ENCODE measurements at places on chromosomes 7 and 10.

DNA sequence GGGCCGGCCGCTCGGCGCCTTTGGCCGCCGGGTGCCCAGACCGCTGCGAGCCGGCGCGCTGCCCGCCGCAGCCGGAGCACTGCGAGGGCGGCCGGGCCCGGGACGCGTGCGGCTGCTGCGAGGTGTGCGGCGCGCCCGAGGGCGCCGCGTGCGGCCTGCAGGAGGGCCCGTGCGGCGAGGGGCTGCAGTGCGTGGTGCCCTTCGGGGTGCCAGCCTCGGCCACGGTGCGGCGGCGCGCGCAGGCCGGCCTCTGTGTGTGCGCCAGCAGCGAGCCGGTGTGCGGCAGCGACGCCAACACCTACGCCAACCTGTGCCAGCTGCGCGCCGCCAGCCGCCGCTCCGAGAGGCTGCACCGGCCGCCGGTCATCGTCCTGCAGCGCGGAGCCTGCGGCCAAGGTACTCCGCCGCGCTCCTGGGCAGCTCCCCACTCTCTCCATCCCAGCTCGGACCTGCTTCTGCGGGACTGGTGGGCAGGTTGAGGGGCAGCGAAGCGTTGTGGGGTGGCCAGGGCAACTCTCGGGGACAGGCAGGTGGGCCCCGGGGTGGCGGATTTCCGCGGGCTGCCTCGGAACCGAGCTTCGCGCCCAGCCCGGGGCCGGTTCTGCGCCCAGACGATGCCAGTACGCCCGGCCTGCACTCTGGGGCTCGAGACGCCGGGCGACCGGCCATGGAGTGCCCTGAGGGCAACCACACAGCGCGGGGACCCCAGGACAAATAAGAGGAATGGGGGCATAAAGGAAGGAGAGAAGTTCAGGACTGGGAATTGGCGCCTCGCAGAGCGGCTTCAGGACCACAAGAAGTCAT is 578 bp downstream of the HTRA1 start:
- DNase-seq = no peak

DNA sequence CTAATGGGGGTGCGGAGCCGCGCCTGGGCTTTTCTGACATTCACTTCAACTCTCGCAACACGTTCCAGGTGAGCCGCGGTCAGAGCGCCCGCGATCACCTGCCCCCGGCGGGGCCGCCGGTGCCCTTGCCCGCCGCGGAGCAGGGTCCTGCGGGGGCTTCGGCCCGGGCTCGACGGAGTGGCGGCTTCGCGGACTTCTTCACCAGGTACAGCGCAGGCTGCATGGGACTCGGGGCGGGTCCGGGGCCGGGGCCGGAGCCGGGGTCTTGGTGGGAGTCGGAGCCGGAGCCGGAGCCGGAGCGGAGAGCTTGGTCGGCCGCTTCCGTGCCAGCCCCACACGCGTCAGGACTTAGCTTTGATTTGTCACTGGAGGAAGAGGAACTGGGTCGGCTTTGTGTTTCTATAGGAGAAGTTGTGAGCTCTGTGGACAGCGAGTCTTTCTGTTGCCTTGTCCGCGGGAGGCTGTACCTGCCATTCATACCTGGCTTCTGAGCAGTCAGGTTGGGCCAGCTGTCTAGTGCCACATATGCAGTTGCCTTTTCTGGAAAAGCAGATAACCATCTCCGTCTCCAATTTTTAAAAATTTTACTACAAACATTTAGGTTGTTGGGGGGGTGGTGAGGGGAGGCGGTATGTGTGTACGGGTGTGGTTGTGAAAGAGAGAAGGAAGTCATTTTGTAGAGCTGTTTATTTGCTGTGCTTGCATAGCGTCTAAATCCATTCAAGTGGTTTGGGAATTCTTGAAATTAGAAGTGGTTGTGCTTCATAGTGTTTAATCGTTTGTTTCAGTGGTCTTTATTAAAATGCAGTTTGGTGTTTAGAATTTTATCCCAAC is 1.3 kb downstream of the TBC1D12 start:
- DNase-seq = peak; percentile 76

DNA sequence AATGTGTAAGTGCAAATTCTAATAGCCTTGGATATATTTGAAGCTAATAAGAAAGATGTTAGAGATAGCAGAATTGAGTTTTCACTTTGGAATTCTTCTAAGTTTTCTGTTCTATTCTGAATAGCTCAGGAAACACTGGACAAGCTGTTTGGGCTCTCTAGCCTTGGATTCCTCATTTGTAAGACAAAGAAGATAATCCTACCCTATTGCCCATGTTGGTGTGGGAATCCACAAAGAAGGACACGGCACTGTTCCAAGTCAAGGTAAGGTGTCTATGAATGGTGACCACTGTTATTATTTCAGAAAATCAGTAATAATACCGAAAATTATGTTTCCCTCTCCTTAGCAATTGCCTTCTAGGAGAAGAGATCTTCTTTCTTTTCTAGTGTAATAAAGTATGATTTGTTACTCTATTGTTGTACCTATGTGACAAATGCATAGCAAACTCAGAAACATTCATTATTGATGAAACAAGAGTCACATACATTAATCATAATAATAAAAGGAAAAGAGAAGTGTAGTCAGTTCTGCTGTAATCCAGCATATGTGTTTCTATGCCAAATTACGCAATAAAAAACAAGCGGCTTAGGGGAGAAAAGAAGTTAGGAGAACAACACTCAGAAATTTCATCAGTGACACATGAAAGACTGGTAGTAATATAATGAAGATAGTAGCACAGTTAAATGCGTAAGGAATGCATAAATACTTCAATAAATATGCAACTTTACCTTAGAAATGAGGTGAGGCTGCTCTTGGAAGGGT is 1012.3 kb upstream of the PHF14 start:
- DNase-seq = no peak

DNA sequence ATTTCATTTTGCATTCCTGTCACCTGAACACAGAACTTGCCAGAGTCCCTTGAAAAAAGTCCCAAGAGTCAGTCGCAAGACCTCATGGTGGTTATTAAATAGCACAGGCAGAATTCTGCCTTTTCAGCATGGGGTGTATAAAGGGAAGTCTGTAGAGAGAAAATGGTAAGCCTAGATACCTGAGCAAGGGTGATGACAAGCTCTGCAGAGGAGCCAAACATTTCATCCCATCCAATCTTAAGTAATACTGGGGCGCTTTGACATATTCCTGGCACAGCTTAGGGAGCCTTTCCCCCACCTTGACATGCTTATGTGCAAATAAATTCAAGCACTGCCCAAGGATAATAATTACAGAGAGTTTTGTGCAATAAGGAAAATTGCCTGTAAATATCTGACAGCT is 213.0 kb downstream of the INHBA start:
- no peak for DNase-seq

GRCh38 chr10:114504769-114505579 is 100.7 kb upstream of the AFAP1L2 start:
- no peak for DNase-seq

- no peak for DNase-seq
These were observed 170.8 kb upstream of the KLF14 start for GRCh38 chr7:130904792-130905191.

DNA sequence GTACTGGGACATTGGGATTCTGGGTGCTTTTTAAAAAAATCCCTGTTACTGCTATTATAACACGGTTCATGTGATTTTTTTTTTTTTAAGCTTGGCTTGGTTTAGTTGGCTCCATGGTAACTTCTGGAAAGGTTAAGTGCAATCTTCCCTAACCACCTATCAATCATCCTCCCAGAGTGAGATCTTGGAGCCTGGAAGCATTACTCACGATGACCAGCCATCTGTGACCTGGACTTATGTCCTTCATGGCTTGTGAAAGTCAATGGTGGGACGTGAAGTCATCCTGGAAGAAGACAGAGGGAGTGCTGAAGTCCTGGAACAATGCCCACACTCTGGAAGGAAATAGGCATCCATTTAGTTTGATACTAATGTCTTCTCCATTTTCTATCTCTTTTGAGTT is 135.5 kb upstream of the FRMD4A start:
- DNase-seq = peak; percentile 95

GRCh38 chr7:95368235-95368634 is 27.9 kb downstream of the PON3 start:
- no peak for DNase-seq

DNA sequence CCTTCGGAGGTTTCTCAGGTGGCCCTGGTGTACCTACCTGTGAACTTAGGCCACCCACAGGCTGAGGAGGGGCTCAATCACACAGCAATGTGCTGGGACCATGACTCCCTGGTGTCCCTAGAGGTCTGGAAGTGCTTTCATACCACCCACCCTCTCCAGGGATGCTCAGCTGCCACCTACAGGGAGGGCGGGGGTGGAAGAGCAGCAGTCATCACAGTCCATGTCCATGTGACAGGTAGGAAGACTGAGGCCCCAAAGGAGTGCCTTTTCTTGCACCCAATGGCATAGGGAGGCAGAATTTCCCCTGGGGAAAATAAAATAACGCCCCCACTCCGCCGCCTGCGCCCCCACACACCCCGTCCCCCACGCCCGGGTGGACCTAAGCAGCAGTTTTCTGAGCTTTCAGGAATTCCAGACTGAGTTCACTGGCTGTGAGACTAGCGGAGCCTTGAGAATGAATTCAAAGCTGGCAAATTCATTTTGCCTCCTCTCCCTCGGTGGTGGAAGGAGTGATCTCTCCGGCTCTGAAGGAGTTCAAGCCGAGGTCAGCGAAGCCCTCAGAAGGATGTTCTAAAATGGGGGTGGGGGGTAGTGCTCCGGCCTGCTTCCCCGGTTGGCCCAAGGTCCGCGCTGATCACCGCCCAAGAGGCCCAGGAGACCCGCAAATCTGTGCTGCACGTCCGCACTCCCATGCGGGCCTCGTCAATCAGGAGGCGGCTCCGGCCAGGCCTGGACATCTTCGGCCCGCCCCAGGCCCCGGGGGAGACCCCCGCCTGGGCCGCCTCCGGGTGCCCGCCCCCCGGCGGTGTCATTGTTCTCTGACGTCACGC is 2.1 kb upstream of the ZMIZ1 start:
- peak; percentile 40 for DNase-seq

GRCh38 chr10:121478556-121478955 is 119.7 kb downstream of the FGFR2 start:
- DNase-seq = no peak

DNA sequence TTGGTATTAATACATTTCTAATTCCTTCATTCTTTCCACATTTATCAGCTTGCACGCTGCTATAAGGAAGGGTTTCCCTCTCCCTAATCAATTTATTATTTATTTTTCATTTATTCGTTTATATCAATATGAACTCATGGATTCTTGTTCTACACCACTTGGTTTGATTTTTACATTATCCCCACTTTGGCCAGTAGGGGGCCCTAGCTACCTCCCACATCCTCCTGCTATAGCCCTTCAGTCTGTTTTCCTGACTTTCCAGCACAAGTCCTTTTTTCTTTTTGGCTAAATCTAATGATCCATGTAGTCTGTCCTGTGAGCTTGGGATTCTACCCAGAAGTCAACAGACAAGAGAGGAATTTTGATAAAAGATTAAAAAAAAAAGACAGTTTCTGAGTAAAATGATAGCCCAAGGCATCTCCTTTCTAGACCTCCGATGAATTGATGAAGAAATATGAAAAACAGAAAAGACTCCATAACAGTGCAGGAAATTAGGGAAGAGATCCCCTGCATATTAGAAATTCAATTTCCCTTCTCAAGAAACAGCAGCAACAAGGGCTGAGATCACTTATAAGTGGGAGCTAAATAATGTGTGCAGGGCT is 47.7 kb downstream of the LYZL2 start:
- peak; percentile 55 for DNase-seq

- no peak for DNase-seq
These were observed 83.1 kb upstream of the AGBL3 start for GRCh38 chr7:134903073-134903790.

GRCh38 chr10:27715505-27715904 is 30.1 kb downstream of the MKX start:
- DNase-seq = no peak

GRCh38 chr7:150992833-150993302 is 2.1 kb downstream of the NOS3 start:
- peak; percentile 25 for DNase-seq

DNA sequence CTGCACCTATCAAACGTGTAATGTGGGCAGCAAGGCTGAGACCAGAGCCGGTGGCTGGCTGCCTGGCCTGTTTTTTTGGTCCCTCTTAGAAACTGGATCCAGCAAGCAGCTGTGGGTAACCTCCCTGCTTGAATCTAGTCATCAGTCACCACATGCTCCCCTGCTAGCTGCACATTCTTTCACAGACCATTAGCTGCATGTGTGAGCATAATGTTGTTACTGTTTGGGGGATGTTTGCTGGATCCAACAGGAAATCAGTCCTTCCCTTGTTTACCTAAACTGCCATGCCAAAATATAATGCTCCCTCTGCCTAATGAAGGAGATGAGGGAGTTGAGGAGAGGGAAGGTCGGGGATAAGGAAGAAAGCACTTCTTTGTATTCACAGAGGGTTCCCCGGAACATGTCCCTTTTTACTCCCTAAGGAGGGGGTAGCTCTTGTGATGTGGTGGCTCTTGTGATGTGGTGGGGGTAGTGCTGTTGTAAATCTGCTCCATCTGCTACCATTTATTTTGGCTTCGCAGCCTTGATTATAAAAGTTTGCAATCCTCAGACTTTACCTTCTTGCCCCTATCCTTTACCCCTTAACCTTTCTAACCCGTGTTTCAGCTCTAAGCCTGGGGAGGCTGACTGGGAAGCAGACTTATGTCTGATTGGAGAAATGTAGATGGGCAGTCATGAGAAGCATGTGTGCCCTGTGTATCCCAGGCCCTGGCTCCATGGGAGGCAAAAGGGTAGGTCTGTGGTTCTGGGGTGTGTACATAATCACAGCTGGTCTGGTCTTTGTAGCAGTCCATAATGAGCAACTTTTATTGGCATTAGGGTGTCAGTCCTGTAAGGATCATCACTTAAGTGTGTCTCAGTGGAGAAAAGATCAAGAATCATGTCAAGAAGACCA is 20.8 kb downstream of the LOXL4 start:
- DNase-seq = peak; percentile 61

DNA sequence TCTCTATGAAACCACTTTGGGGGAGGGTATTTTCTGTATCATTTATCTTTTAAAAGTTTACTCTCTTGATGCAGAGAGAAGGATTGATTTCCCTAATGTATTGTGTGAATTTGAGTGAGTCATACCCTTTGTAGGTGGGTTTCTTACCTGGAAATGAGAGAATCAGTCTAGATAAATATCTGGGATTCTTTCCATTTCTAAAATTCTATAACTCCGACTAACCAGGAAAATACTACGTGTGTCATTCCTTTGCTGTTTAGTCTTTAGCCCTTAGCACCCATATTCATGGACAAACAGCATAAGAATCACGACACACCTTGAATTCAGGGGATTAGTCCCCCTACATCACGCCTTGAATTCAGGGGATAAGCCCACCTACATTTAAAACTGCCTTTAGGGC is 139.1 kb downstream of the GATA3 start:
- DNase-seq = no peak

- no peak for DNase-seq
These were observed 54.5 kb downstream of the LRRTM3 start for GRCh38 chr10:66980246-66980815.

GRCh38 chr10:3902809-3903410 is 117.9 kb upstream of the KLF6 start:
- no peak for DNase-seq

DNA sequence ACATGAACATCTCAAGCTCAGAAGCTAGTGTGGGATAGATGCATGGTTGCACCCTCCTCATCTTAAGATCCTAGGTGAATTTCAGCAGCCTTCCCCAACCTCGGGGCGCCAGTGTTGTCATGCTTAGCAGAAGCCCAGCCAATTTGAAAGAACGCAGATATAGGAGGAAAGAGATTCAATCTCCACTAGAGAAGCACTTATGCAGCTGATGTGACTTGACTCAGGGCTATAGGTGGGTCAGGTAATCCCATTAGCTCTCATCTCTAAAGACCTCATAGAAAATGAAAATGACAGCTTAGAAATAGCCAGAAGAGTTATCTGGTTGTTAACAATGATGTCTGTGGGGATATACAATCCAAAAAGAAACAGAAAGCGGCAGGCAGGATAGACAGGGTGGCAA is 310.5 kb downstream of the GPAM start:
- DNase-seq = no peak

Data from RPMI7951 (cell line).